ENCODE measurements at places on chromosomes 7 and 10.

GRCh38 chr7:20541608-20542349, 73.7 kb upstream of the ABCB5 start:
- no peak for DNase-seq

- no peak for DNase-seq
Measured at GRCh38 chr7:33753881-33754525, 151.3 kb upstream of the BMPER start.

- no peak for DNase-seq
Measured at GRCh38 chr7:33694006-33694405, 211.3 kb upstream of the BMPER start.

- DNase-seq, result no peak
Measured at GRCh38 chr10:69562731-69563254, 10.4 kb downstream of the NEUROG3 start.

DNA sequence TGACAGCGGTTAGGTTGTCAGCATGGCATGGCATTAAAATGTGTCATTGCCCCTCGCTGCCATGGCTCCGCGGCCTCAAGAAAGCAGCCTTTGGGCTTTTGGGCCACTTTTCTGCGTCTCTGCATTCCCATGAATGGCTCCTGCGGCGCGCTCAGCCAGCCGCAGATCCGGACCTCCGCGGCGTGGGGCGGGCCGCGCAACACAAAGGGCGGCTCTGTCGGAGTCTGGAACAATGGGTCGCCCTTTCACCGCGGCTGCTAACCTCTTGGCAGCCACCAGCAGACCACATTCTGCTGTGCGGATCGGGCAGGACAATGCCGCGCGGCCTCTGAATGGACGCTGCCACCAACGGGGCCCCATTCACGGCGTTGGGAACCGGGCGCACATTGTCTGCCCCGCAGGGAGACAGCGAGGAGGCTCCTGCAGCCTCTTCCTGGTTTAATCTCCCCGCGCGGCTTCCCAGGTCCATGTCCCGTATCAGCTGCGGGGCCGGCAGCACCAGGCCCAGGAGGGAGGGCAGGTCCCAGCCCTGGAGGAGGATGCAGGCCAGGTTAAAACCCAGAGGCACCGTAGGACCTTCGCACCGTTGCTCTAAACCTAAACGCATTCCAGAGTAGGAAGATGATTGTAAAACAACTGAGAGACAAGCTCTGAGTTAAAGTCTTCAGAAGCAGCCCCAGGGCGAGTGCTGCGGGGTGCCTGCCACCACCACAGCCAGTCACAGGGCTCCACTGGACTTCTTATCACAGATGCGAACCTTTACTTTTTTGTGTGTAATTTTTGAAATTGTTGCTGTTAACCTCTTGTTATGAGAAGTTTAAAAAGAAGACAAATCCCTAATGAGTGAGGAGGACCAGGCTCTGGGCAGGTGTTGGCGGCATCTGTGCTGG, 71.6 kb downstream of the NKX6-2 start:
- no peak for DNase-seq

- DNase-seq, result no peak
Measured at GRCh38 chr7:47405286-47405904, 176.5 kb downstream of the TNS3 start.

DNA sequence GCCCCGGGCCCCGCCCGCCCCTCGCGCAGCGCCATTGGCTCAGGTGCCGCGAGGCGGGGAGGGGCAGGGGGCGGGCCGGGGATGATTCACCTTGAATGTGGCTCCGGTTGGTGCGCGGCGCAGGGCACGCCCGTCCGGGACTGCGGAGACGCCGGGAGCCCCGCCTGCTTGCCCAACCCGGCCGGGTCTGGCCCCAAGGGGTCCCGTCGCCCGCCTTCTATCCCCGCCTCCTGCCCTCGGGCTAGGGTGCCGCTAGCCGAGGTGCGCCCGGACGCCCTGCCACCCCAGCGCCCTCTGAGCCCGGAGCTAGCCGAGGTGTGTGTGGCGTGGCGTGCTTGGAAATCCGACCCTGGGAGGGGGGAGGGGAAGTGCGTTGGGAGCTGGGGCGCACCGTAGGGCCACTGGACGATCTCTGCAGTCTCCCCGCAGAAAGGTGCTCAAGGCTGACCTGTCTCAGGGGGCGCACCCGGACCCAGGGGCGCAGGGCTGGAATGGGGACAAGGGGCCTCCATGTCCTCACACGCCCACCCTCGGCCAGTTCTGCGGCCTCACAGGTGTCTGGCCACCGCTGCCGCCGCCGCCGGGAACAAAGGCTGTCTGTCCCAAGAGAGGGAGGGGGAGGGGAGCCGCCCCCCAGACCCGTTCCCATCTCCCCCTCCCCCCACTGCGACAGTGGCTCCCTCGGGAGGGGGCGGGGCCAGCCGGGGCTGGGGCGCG, 168.9 kb downstream of the NRF1 start:
- DNase-seq, result no peak

DNA sequence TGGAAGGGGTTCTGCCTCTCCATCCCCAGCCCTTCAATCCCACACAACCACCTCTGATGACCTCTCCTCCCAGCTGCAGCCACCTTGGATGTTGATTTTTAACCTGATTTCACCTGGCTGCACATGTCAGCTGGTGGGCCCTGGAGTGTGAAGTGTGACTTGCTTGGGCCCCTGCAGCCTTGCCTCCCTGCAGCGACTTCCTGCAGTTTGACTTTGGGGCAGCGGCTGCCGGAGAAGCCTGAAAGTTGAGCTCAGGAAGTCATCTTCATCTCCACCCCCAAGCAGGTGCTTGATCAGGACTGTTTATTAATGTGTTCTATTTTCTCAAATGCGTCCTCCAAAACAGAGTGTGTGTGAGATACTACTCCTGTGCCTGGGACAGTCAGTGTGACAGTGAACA, 675.2 kb upstream of the GALNT17 start:
- no peak for DNase-seq

GRCh38 chr7:121138262-121138933, 149.9 kb downstream of the CPED1 start:
- DNase-seq, result no peak

DNA sequence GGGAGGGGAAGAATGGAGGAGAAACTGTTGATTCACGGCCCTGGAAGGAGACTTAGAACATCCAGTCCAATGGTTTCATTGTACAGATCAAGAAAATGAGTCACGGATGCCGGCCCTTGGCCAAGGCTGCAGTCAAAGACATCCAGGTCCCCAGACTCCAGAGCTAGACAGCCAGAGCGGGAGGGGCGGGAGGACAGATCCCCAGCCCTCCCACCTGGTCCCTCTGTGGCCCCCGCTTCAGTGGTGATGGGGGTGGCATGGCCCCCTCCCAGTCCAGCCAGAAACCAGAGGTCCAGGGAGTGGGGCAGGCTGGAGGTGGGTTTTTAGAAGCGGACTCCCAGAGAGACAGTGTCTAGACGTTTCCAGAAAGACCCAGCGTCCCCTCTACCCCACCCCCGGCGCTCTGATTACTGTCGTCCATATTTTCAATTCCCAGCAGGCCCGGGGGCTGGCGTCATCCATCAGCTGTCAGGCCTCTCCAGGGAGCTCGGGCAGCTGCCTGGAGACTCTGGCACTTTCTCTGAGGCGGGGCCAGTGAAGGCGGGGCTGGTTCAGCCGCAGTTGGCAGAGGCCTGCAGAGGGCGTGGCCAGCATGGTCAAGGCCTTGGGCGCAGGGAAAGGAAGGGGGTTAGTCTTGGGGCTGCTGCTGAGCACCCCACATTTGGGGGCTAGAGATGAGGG, 8.0 kb upstream of the HSPB1 start:
- DNase-seq, result peak; percentile 96
